ENCODE measurements at places on chromosomes 5 and 9.
A peak's percentile ranks its signal among the peaks of the same experiment; 100 is the strongest.

- no peak for DNase-seq
These were observed 36.8 kb downstream of the ITK start for GRCh38 chr5:157217289-157218024.

DNA sequence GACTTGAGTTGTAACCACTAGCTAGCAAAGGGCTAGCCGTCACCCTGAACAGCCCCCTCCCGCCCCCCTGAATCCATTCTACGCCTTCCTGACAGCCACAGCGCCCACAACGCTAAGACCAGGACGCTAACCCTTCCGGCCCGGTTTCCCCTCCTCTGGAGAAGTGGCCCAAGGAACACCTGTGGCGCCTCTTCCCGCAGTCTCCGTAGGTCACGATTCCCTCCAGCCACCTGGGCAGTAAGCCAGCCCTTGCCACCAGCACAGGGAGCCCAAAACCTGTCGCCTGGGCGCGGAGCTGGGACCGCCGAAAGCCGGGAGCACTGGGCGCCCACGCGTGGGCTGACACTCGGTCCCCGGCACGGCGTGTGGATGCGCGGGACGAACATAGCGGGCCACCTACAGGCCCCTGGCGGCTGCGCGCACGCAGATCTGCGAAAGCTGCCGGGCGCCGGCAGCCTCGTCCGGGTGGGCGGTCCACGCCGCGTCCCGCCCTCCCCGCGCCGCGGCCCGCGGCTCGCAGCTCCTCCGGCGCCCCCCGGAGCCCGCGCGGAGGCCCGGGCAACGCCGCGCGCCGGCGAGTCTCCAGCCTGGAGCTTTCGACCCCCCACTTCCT lies 596 bp downstream of the IRF1 start:
- no peak for DNase-seq

DNA sequence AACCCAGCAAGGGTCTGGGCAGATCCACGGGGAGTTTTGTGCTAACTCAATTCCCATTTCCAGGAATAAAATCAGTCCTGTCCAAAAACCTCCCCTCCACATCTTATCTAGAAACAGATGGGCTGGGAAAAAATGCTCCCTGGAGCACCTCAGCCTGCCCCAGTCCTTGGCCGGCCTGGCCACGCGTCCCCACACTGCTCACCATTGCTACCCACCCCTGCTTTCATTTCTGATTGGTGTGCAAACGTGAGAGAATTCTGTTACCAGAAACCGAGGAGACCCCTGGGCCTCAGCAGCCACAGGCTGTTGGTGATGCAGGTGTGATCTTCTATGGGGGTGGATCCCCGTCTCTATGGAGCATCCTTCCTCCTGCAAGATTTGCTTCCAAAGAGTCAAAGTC lies 38.0 kb upstream of the OLFM1 start:
- DNase-seq: peak; percentile 22

GRCh38 chr5:72179028-72179815 lies 71.9 kb downstream of the MAP1B start:
- DNase-seq: no peak

DNA sequence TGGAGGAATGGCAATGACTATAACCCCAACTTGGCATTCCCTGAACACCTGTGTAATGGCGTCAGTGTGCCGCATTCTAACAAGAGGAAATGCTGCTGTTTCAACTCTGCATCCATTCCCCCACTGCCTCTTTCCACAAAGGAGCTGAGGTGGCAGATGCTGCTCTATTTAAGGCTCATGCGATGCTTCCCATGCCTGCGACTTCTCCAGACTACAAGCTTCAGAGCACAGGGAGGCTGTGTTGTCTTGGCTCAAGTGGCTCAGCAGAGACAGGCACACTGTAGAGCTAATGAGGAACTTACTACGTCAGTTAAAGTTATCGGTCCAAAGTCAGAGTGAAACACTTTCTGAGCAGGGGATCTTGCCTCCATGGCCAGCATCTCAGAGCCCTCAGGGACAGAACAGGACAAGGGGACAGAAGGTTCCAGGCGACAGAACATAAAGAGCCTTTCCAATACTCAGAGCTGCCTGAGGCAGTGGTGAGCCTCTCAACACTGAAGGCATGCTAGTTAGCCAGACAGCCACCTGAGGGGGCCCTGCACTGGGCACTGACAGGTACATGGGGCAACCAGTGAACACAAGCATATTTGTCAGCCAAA lies 21.8 kb downstream of the TNIP1 start:
- DNase-seq: no peak

- no peak for DNase-seq
These were observed 90.3 kb upstream of the PTPN3 start for GRCh38 chr9:109588415-109588814.

GRCh38 chr5:132459983-132460838 lies 30.4 kb downstream of the IRF1 start:
- DNase-seq: peak; percentile 86

GRCh38 chr9:105930011-105930627 lies 235.8 kb downstream of the TMEM38B start:
- DNase-seq: no peak

DNA sequence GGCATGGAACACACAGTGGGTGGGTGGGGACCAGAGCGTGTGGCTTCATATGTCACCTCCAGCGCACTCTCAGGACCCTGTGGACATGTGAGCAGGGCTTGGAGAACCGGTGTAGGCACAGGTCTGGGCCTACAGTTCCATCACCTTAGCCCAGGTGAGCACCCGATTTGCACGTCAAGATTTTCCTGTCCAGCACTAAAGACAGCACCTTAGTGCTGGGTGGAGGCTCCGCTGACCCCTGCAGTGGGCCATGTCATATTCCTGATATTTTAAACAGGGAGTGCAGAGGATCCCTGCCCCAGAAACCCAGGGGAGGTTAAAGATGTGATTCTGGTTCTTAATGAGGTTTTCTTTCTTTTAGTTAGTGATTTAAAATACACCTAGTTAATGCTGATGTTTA lies 356.0 kb upstream of the IRX4 start:
- DNase-seq: no peak

- no peak for DNase-seq
These were observed 11.6 kb upstream of the RETREG1 start for GRCh38 chr5:16628376-16628775.

DNA sequence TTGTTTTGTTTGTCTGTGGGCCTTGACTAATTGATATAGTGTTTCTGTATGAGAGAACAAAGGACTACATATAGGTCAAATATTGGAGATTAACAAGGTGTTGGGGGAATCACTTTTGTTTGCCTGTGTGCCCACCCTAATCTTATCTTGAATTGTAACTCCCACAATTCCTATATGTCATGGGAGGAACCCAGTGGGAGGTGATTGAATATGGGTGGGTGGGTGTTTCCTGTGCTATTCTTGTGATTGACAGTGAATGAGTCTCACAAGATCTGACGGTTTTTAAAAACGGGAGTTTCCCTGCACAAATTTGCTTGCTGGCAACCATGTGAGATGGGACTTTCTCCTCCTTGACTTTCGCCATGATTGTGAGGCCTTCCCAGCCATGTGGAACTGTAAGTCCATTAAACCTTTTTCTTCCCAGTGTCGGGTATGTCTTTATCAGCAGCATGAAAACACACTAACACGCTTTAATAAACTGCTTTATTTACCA lies 64.9 kb upstream of the HSPB3 start:
- no peak for DNase-seq

GRCh38 chr5:115544043-115544435 lies 536 bp downstream of the FEM1C start:
- DNase-seq: peak; percentile 84

- no peak for DNase-seq
These were observed 11.5 kb upstream of the MYOT start for GRCh38 chr5:137856201-137856600.

DNA sequence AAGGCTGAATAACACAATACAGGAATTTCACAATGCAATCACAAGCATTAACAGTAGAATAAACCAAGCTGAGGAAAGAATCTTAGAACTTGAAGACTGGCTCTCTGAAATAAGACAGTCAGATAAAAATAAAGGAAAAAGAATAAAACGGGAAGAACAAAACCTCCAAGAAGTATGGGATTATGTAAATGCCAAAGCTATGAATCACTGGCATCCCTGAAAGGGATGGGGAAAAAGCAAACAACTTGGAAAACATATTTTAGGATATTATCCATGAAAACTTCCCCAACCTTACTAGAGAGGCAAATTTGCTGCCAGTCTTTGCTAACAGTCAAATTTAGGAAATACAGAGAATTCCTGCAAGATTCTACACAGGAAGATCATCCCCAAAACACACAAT lies 157.9 kb downstream of the ALDH1A1 start:
- DNase-seq: no peak

GRCh38 chr9:92756792-92757191 lies 7.8 kb downstream of the BICD2 start:
- no peak for DNase-seq

- no peak for DNase-seq
These were observed 330.2 kb downstream of the PIK3R1 start for GRCh38 chr5:68545636-68546295.

- no peak for DNase-seq
These were observed 19.5 kb downstream of the TRIM32 start for GRCh38 chr9:116706310-116707290.

- no peak for DNase-seq
These were observed 115.0 kb upstream of the ELAVL2 start for GRCh38 chr9:23941051-23941450.

- no peak for DNase-seq
These were observed 134.5 kb downstream of the SIL1 start for GRCh38 chr5:139063664-139064054.

DNA sequence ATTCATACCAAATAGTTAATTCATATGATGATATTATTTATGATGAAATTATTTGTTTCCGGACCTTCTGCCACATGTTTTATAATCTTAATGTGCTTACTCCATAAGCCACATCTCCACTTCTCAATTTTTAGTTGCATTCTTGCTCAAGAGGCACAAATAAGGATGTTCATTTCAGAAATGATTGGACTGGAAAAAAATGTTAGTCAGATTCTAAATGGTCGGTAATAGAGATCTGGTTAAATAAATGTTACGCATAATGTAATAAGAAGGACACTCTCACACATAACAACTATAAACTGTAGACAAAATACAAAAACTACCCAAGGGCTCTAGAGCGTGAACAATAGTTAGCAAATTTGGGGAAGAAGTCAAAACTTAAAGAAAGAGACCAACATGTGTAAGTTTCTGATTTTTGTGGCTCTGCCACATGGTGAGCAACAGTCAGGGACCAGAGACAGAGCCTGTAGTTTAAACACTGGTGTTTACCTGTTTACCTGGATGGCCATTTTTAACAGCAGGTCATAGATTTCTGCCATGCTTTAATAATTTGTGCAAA lies 554.3 kb upstream of the CLINT1 start:
- DNase-seq: no peak

Data from cardiac septum (tissue), 1 donor.